ENCODE measurements at places on chromosomes 6 and 20. TPM values are rescaled to one million over a fixed set of nuclear protein-coding genes. Genes with fewer than 3 reads are reported as not detected.

Gene PRSS35
- 0.16 TPM for total RNA-seq

Gene CEP43
- 11.7 TPM for total RNA-seq

Gene SGK2
- total RNA-seq: under 0.01 TPM

Gene TMEM217
- total RNA-seq: 6.8 TPM

Gene SOX4
- total RNA-seq: 33.0 TPM

Gene PCSK2
- total RNA-seq: not detected

Gene FAM217A
- total RNA-seq: not detected

Gene PTGIS
- 0.49 TPM for total RNA-seq

Gene SAPCD1
- 2.9 TPM for total RNA-seq

Gene STK35
- 26.2 TPM for total RNA-seq

Gene MACROD2
- total RNA-seq: 1.3 TPM

Gene CCND3
- 48.1 TPM for total RNA-seq

Gene SRMS
- not detected for total RNA-seq

Gene RSPO4
- not detected for total RNA-seq

Gene GABRR1
- not detected for total RNA-seq

Gene PPIL4
- 31.0 TPM for total RNA-seq

Gene DEFB124
- total RNA-seq: not detected

Gene LY6G6D
- total RNA-seq: not detected

Gene ALDH8A1
- total RNA-seq: 1.0 TPM

Gene SNAP91
- total RNA-seq: not detected

All from bladder microvascular endothelial cell (primary cell).